HFFc6 (cell line): ENCODE measurements at places on chromosomes 12 and 14.

DNA sequence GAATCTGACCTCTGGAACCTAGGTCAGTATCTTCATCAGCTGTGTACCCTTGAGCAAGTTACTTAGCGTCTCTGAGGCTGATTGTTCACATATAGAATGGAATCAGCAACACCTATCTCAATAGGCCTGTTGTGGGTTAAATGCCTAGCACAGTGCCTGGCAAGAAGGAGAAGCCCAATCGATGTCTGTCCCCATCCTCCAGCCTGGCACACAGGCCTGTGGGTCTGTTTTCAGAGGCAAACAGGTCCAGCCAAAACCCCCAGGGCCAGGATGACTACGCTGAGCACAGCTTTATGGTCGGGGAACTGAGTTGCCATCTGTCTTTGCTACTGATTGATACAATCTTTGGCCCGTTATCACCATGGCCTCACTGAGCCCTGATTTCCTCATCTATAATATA, 89.2 kb downstream of the NUAK1 start:
- H3K4me1 ChIP-seq = peaks cover 74% of the 10 kb centered on the region
- no peak overlapping the region for H3K27ac ChIP-seq
- no peaks in the 10 kb centered on the region for H3K36me3 ChIP-seq
- H3K4me3 ChIP-seq = no peak overlapping the region
- DNase-seq = no peak

GRCh38 chr14:89445273-89445973, 28.4 kb upstream of the FOXN3 start:
- H3K27ac ChIP-seq = no peak overlapping the region
- peaks cover 36% of the 10 kb centered on the region for H3K4me1 ChIP-seq
- H3K27me3 ChIP-seq = no peaks in the 10 kb centered on the region; the same call in 1 of the 2 replicates
- no peaks in the 10 kb centered on the region; the same call in 1 of the 2 replicates for H3K36me3 ChIP-seq
- DNase-seq = no peak
- no peak overlapping the region for H3K4me3 ChIP-seq

- no peak overlapping the region for H3K4me3 ChIP-seq
- H3K27ac ChIP-seq = no peak overlapping the region
- no peak for DNase-seq
- H3K4me1 ChIP-seq = no peaks in the 10 kb centered on the region
- no peaks in the 10 kb centered on the region for H3K27me3 ChIP-seq
Observed at GRCh38 chr12:85156569-85156968, 120.4 kb downstream of the LRRIQ1 start.

DNA sequence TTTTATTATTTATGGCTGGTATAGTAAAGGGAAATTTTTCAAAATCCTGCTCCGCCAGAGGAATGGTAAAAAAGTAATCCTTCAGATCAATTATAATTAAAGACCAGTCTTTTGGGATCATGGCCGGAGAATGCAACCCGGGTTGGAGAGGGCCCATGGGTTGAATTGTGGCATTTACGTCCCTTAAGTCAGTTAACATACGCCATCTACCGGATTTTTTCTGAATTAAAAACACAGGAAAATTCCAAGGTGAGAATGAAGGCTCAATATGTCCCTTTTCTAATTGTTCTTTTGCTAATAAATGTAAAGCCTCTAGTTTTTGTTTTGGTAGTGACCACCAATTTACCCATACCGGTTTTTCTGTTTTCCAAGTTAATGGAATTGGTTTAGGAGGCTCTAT, 602.8 kb downstream of the ALG10 start:
- H3K4me3 ChIP-seq = no peak overlapping the region
- H3K36me3 ChIP-seq = no peaks in the 10 kb centered on the region
- H3K4me1 ChIP-seq = peaks cover 5% of the 10 kb centered on the region; the same call in 1 of the 2 replicates
- H3K27me3 ChIP-seq = peaks cover 2% of the 10 kb centered on the region; the same call in 1 of the 2 replicates
- no peak overlapping the region for H3K27ac ChIP-seq

- peak overlapping the region; percentile 63 for H3K27ac ChIP-seq
- H3K36me3 ChIP-seq = peaks cover 37% of the 10 kb centered on the region
- H3K4me3 ChIP-seq = no peak overlapping the region
- peaks cover 28% of the 10 kb centered on the region for H3K4me1 ChIP-seq
- 0 out of 2 replicates have a peak, but pooled peaks cover 2% of the 10 kb centered on the region for H3K27me3 ChIP-seq
Observed at GRCh38 chr12:120500581-120500980, 4.7 kb downstream of the DYNLL1 start.

- peaks cover 5% of the 10 kb centered on the region; the same call in 1 of the 2 replicates for H3K4me1 ChIP-seq
- no peak overlapping the region for H3K27ac ChIP-seq
- peaks cover 7% of the 10 kb centered on the region; the same call in 1 of the 2 replicates for H3K27me3 ChIP-seq
- no peak overlapping the region for H3K4me3 ChIP-seq
- no peaks in the 10 kb centered on the region for H3K36me3 ChIP-seq
Observed at GRCh38 chr14:71852181-71852580, 80.0 kb upstream of the RGS6 start.

DNA sequence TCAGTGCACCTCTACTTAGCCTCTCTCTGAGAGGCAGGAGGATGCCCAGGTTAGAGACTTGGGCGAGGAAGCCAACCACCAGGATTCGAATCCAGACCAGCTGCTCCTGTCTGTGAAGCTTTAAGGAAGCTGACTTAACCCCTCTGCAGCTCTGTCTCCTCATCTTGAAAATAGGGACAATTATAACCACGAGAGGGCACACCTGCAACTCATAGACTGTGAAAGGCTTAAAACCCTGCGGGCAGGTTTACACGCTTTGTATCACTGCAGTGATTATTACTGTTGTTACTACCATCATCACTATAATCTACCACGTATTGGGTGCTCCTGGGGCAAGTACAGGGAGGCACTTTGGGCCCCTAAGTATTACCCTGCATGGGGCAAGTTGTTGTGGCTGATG, 379.8 kb downstream of the VRK1 start:
- H3K4me1 ChIP-seq = peaks cover 41% of the 10 kb centered on the region
- H3K27ac ChIP-seq = no peak overlapping the region
- DNase-seq = no peak

GRCh38 chr12:92786045-92786444, 83.3 kb downstream of the PLEKHG7 start:
- peaks cover 31% of the 10 kb centered on the region for H3K36me3 ChIP-seq
- DNase-seq = peak; percentile 35
- no peak overlapping the region; the same call in 1 of the 2 replicates for H3K27ac ChIP-seq
- H3K4me1 ChIP-seq = peaks cover 43% of the 10 kb centered on the region
- H3K27me3 ChIP-seq = no peaks in the 10 kb centered on the region; the same call in 1 of the 2 replicates
